ENCODE measurements at places on chromosomes 4 and X.

DNA sequence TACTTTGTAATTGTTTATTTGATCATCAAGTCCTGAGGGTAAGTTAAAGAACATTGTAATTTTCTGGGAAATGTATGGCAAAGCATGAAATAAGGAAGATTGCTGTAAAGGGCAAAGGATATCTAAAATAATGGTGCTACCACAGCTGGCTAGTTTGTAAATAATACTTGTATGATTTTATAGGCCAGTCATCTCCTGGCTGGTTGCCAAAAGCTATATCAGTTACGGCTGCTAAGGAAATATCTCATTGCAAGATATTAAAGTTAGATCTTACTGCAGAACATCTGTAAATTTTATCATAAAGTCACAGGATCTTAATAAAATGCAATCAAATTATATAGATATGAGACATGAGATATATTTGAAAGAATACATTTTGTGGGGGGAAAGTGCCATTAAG, 150.8 kb upstream of the CXCL13 start:
- no peak for DNase-seq

DNA sequence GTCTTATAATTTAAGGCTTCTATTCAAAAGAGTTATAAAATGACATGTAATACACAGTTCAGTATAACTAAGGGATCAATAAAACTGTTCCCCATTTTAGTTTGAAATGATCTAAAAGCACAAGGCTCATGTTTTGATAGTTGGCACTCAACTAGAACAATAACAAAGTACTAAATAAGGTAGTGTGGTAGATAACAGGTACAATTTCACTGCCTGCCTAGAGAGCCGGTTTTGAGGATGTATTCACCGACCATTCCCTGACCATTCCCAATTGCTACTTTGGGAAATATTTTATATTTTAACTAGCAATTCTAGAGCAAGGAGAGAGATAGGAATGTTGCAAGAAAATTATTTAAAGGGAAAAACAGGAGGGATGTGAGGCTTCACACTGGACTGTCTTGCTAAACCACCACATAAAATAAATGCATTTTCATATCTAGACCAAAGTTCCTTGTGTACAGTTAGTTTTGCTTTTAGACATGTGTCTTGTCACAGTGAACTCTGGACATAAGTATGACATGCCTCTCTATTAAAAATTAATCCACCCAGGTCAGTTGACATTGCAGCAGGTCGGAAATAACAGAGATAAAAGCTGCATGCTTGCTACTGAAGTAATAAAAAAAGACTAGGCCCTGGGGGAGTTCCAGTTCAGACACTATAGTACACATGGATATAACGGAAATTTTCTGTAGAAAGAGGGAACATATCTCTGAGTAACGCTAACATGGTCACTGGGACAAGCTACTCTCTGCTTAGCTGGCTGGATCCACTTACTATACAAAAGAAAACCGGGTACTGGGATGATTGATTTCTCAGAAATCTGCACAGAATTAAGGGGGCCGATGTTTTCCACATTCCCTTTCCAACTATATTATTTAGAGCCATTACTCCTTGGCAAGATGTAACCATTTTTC, 56.3 kb upstream of the NAP1L5 start:
- no peak for DNase-seq

GRCh38 chr4:3254302-3255131, 5.6 kb downstream of the MSANTD1 start:
- no peak for DNase-seq

DNA sequence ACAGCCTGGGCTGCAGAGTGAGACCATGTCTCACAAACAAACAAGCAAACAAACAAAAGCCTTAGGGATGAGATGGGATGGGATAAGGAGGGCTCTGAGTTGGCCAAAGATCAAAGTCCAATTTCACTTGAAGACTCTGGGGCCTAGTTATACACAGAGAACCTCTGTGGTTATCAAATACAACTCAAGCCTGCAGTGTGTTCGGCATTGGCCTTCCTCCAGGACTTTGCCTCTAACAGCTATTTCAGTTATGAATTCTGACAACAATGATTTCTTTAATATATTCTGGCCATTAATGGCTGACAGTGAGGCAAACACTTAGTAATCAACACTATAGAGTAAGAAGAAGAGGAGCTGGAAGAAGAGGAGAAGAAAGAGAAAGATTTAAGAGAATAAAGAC, 171.1 kb downstream of the PDGFRA start:
- DNase-seq = no peak

- no peak for DNase-seq
Observed at GRCh38 chr4:168273838-168274237, 44.7 kb downstream of the DDX60 start.

- DNase-seq = no peak
Observed at GRCh38 chr4:13836946-13837912, 209.7 kb upstream of the BOD1L1 start.

DNA sequence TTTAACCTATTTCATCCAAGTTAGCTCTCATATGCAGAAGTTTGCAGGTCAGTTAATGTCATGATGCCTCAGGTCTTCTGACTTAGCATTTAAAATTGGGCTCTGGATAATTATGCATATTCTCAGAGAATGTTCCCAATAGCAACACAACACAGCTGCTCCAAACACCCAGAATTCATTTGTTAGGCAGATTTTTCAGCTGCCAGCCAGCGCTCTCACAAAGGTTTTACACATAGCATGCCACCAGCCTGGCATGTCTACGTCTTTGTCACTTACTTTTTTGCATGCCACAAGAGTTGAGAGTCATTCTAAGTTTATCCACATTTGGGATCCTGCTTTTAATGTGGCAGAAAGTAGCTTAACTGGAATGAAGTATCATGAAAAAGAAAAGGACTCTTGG, 84.8 kb downstream of the LIMCH1 start:
- no peak for DNase-seq

GRCh38 chr4:174521800-174522182, 497 bp downstream of the HPGD start:
- no peak for DNase-seq

DNA sequence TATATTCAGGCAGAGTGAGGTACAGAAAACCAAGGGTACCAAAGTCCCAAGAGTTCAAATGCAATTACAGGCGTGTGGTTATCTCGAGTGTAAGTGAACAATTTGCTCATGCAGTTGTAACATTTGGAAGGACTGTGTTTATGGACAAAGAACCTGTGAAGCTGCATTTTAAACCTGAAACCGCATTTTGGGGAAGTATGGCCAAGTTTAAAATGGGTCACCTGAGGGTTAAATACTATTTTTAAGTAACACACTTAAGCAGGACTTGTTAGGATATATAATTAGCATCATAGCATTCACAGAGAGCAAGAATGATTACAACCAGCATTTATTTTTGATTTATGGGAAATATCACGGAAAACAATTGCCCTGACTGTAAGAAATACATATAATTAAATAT, 79.1 kb upstream of the LCORL start:
- no peak for DNase-seq

DNA sequence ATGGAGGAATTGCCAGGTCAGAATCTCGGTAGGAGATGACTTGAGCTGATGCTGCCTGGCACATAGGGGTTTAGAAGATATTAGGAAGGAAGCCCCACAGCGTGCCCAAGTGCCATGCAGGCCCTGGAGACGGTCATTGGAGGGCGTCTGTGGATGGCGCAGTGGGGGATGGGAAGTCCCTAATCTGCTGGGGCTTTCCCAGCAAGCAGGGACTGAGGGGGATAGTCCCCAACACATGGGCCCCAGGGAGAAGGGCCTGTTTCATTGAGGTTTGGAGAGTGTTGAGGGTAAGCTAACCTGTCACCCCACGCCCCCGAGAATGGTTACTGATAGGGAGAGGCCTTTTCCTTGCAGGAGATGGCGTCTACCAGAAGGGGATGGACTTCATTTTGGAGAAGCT, 7.8 kb downstream of the TAFAZZIN start:
- DNase-seq = no peak

- DNase-seq = no peak
Observed at GRCh38 chr4:79611026-79611425, 203.0 kb upstream of the GK2 start.

DNA sequence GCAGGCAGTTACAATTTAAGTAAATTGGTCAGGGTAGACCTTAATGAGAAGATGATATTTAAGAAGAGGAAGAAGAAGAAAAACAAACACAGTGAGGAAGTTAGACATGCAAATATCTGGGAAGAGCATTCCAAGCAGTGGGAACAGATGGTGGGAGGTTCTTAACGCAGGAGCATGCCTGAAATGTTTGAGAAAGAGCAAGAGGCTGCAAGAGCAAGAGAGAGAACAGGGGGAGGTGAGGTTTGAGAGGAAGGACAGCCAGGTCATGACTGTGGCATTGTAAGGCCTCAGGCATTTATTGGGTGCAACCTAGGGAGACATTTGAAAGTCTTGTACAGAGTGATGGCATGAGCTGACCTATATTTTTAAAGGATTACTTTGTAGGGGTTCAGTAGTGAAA, 136.0 kb downstream of the UGT8 start:
- no peak for DNase-seq

DNA sequence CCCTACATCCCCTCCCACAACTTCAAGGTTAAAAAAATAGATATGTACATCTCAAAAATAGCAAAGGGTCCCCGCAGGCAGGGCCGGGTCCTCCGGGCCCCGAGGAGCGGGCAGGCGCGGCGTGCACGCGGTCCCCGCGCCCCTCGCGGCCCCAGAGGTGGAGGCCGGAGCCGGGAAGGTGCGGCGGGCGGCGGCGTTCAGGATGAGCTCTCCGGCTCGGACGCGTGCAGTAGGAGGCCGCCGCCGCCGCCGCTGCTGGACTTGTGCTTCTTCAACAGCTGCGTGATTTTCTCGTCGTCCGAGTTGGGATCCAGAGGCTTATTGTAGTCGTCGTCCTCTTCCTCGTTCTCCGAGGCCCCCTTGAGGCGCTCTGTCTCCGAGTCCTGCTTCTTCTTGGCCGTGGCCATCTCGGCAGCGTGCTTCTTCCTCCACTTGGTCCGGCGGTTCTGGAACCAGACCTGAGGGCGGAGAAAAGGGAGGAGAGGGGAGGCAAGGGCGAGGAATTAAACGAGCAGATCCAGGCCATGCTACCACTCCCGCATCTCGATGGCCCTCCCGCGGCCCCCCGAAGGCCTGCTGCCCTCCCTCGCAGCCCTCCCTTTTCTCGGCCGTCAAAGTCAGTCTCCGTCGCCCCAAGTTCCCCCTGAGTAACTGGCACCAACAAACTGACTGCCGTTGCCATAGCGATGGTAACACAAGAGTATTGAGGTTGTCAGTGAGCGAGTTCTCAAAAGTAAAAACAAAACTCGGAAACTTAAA, 5.8 kb downstream of the NKX6-1 start:
- DNase-seq = no peak

DNA sequence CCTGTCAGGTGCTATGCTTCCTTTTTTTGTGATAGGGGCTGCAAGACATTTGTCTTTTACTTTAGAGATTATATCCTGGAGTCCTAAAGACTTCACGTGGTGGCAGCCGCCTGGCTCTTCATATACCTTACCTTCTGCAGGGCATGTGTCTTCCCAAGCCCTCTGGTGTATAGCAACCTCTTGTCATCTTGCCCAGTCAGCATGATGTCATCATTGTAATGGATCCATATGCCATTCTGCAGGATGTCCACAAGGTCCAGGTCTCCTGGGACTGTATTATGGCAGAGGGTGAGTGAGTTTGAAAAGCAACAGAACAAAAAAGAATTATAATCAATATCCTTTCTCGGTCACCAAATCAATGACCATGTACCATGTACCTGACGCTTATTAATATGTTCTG, 82.2 kb upstream of the SCOC start:
- no peak for DNase-seq

DNA sequence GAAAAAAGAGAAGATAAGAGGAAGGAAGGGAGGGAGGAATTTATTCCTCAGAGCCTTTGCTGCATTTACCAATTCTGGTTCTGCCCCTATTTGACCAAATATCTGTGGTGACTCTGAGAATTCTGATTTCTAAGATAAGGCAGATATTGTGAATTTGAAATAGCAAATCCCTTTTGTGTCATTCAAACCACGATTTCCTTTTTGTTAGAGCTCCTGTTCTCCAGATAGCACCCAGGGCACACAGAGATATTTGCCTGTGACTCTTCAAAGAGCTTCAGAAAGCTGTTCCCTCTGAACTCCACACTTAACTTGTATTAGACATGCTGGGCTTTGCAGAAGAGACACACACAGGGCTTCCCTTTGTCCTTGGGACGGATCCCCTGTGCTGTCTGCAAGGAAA, 272.2 kb downstream of the DHRSX start:
- DNase-seq = no peak

GRCh38 chrX:50536955-50537354, 66.3 kb upstream of the DGKK start:
- no peak for DNase-seq

DNA sequence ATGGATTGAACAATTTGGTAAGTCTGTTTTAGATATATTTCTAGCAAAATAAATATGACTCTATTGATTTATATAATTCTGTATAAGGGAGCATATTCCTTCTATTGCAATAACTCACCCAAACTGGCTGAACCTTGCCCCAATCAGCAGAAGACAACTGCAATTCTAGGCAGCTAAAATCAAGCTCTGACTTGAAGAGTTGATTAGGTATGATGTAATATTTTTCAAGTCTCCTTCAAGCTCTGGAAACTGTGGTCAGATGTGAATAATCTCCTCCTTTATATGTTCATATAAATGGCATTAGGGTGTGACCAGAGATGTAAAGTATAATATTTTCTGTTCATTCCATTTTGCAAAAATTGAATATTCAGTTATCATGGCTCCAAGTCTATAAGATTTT, 8.2 kb downstream of the RASSF6 start:
- DNase-seq = no peak

GRCh38 chr4:144645102-144645630, 790 bp upstream of the HHIP start:
- no peak for DNase-seq

DNA sequence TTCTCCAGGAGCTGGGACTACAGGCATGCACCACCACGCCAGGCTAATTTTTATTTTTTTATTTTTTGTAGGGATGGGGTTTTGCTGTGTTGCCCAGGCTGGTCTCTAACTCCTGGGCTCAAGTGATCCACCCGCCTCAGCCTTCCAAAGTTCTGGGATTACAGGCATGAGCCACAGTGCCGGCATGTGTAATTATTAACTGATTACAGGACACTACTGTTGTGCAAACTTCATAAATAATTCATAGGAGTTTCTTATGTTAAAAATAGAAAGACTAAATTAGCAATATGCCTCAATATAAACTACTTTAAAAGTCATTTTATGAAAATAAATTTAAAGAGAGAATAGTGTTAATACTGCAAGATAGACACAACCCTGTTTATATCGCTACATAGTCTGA, 221.9 kb downstream of the SNCA start:
- no peak for DNase-seq

DNA sequence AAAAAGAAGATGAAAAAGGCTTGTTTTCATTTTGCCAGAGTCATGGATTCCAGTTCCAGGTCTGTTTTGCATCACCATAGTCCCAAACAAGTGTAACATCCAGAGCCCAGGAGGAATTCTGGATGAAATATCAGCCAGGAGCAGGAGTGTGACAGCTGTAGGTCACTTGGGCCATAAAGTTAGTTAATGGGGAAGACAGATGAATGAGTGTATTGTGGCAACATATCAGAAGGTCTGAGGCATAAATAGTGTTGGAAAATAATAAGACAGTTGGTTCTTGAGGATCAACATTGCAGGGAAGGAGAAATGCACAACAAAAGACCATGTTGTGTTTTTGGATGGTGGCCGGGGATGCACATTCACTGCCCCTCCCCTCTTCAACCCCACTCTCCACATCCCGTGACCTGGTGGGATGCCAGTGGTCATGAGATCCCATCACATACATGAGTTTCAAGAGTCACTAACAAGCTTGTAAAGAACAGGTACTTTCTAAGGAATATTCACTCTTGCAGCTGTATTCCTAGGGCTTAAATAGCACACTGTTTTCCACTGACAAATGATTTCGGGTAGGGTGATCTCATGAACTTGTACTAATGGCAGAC, 83.1 kb upstream of the IGFBP7 start:
- DNase-seq = no peak
